ENCODE measurements at places on chromosomes 5 and 9. TPM values are rescaled to one million over a fixed set of nuclear protein-coding genes. Genes with fewer than 3 reads are reported as not detected.

DNA sequence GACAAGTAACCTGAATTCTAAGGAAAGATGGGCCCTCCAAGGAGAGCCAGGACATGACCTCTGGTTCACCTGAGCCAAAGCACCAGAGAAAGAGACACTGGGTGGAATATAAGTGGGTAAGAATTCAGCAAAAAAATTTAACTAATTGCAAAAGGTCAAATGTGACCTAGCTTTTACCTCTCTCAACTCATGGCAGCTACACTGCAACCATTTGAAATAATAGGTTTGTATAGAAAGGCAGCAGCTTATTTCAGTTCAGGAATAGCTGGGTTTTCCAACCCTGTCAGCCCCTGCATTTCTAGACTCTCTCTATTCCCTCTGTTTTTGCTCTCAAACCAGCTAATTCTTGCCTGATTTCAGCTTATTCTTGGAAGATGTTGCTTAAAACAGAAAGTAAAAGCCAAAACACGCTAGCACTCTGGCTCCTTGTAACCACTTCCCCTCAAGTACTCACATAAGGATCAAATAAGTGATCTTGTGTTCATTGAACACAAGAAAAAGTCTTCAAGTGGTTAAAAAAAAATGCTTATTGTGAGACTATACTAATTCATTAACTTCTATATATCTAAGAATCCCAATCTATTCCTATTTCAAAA is 101.1 kb upstream of the NR4A3 start:
- DNase-seq = no peak

DNA sequence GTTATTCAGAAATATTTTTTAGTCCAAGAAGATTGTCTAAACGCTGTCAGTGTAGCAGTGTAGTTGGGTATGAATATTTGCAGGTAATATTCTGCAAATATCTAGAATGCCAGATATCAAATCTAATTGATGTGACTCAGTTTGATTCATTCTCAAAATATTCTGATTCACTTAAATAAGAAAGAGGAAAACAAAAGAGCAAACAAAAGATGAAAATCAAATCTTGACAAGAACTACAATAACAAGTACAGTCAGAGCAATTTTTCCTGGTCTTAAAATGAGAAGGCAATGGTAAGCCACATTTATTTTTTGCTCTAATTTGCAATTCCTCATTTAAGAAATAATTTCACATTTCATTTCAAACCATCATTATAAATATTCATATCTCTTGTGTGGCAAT is 36.0 kb downstream of the MRPS30 start:
- no peak for DNase-seq

- DNase-seq = peak; percentile 90
Measured at GRCh38 chr5:154395407-154396106, 50.2 kb upstream of the SAP30L start.

- DNase-seq = no peak
Measured at GRCh38 chr5:176697934-176698538, 50.8 kb downstream of the TSPAN17 start.

- peak; percentile 38 for DNase-seq
Measured at GRCh38 chr5:87121304-87122150, 146.2 kb upstream of the RASA1 start.

DNA sequence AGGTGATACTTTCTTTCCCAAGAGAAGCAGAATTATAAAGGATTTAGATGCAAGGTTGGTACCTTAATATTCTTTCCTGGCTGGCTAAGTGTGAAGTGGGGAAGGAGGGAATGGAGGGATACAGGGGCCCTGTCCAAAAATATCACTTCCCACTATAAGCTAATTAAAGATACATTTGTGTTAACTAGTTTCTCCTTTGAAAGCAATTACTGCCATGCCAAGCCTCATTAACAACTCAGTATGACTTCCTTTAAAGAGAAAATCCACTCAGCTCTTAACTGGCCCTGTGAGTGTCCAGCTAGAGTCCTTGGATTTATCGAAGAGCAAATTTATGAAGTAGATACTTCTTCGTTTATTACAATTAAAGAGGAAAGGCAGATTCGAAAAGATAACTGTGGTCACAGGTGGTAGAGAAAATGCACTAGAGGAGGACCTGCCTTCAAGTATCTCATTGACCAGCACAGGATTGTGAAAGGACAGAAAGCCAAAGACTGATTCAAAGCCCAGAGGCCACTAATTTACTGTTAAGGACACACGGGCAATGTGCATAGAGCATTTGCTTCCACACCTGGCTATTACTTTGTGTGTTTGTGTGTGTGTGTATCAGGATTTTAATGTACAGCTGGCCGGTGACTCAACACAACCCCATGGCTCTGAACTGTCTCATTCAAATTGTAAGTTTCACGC is 11.2 kb upstream of the GLDC start:
- no peak for DNase-seq

GRCh38 chr5:89216606-89217005 is 333.6 kb upstream of the MEF2C start:
- DNase-seq = no peak

DNA sequence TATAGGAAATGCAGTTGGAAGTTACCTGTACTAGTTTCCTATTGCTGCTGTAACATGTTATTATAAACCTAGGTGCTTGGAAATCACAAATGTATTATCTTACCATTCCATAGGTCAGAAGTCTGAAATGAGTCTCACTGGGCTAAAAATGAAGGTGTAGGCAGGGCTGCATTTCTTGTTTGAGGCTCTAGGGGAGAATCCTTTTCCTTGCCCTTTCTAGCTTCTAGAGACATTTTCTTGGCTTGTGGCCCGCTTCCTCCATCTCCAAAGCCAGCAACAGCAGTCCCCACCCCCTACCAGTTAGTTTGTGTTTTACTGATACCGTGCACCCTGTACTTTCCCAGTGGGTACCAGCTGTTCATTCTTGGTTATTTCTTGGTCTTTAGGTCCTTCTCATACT is 153.3 kb downstream of the SLF1 start:
- no peak for DNase-seq

GRCh38 chr5:176821441-176821840 is 11.1 kb downstream of the UNC5A start:
- DNase-seq = no peak

DNA sequence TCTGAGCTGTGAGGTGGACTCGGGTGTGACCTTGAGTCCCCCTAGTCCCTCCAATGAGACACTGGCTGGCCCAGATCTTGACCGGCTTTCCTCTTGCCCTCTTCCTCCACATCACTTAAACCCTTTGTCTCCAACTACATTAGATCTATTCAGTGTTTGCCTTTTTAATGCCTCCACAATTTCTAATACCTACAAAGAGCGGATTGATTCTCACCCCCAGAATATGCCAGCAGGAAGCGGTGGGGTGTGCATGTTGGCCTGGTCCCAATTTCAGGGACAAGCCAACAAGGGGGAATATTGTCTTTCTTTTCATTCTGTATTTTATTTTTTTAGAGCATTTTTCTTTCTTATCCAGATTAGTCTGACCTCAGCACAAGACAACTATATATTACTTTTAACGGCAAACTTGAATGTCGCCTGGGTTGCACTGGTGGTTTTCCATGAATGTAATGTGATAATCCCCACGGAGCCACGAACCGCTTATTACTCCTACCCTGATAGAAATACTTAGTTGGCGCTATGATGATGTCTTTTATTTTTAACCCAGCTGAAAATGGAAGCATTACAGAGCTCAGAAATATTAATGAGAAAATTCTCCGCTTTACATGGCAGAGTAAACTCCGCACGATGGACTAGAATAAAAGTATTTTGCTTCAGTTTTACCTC is 68.5 kb upstream of the MYO10 start:
- no peak for DNase-seq

- DNase-seq = no peak
Measured at GRCh38 chr5:1497242-1497777, 26.4 kb downstream of the LPCAT1 start.

- no peak for DNase-seq
Measured at GRCh38 chr5:101608322-101608721, 687.8 kb downstream of the SLCO4C1 start.

Gene PTGDS
- 1.7 TPM for total RNA-seq

Gene CDC20B
- not detected for total RNA-seq

Gene NR6A1
- 13.0 TPM for total RNA-seq

Gene PCDHB16
- not detected for total RNA-seq

Gene OR4F3
- total RNA-seq = not detected

Gene ZNF366
- total RNA-seq = not detected

Gene KIF20A
- total RNA-seq = 63.6 TPM

Gene NTNG2
- total RNA-seq = not detected

Gene EQTN
- total RNA-seq = not detected

All from PC-9 (cell line).